ENCODE measurements at places on chromosomes 13 and 19.

GRCh38 chr13:95754069-95754468 lies 77.1 kb downstream of the DNAJC3 start:
- DNase-seq = no peak

DNA sequence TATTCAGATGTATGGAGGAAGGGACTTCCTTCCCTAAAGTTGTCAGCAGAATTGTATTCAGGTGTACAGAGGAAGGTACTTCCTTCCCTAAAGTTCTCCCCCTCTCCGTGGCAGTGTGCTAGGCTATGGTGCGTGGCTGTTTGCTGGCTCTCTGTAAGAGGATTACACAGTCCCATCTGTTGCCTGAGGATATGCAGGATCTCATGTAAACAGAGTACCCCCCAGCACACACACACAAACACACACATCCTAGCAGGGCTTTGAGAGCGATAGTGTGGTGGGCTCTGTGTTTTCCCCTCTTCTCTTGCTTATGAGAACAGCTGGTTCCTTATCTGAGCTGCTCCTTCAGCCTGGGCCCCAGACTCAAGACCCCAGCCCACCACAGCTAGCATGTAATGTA lies 10.3 kb downstream of the NEK5 start:
- DNase-seq = no peak

GRCh38 chr19:16095071-16095571 lies 16.6 kb upstream of the RAB8A start:
- DNase-seq = no peak

DNA sequence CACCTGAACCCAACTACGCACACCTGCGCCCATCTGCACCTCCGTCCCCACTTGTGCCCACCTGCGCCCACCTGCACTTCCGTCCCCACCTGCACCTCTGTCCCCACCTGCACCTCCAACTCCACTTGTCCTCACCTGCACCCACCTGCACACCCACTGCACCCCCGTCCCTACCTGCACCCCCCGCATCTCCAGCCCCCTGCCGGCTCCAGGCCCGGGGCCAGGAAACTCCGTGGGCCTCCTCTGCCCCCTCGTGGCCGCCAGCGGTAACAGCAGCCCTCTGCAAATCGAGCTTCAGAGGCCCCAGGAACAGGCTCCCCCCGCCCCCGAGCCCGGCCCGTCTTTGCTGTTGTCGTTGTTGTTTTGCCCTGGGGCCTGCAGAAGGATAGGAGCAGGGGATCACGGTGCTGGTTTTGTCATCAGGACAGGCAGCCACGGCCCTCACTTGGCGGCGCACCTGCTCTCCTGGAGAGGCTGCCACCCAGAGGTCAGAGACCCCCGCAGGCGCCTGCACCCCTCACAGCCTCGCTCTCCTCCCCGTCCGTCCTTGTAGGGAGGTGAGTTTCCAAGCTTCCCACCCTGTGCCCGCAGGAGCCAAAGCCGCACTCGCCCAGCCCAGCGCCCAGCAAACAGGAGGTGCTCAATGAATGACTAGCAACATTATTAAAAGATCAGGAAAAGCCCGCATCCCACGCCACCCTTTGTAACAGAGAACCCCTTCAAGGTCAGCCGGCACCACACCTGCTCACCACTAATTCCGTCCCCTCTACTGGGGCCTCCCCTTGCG lies 65.4 kb downstream of the GNG7 start:
- DNase-seq = no peak

DNA sequence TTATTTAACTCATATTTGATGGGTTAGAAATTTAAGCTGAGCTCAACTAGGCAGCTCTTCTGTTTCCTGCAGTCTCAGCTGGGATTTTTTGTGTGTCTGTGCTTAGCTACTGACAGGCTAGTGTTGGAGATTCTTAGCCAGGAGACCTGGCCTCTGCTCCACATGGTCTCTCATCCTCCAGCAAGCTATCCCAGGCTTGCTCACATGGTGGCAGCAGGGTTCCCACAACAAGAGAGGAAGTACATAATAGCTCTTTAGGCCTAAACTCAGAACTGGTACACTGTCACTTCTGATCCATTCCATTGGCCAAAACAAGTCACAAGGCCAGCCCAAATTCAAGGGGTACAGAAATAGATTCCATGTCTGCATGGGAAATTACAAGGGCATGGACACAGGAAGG lies 406.2 kb downstream of the SUCLA2 start:
- DNase-seq = no peak

GRCh38 chr13:92821324-92821723 lies 405.3 kb upstream of the GPC6 start:
- DNase-seq = no peak

GRCh38 chr13:38871275-38871674 lies 119.4 kb downstream of the STOML3 start:
- DNase-seq = no peak

DNA sequence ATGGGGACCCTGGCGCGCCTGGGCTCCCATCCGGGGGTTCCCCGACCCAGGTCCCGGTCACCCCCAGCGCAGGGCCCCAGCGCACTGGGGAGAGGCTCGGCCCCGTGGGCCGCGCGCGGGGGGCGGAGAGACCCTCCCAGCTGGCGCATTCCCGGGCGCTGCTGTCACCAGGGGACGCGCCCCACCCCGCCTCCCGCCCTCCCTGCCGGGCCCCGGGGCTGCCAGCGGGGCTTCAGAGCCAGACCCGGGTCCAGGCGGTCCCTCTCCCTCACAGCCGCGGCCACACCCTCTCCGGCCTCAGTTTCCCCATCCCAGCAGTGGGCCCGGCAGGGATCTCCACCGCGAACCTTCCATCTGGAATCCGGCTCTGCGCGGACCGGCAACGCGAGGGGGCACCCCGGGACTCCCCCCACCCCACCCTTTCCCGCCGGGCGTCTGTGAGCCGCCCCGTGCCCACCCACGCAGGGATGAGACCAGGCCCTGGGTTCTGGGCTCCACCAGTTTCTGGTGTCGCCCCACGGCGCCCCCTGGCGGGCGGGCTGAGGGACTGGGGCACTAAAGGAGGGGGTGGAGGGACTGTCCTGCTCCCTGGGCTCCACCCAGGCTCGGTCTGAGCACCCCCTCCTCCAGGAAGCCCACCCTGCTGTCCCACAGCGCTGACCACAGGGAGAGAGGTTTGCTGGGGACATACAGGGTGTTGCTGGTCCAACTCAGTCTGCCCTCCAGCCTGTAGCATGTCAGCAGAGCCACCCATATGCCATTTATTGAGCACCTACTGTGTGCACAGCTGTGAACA lies 878 bp upstream of the ADAMTSL5 start:
- DNase-seq = no peak

DNA sequence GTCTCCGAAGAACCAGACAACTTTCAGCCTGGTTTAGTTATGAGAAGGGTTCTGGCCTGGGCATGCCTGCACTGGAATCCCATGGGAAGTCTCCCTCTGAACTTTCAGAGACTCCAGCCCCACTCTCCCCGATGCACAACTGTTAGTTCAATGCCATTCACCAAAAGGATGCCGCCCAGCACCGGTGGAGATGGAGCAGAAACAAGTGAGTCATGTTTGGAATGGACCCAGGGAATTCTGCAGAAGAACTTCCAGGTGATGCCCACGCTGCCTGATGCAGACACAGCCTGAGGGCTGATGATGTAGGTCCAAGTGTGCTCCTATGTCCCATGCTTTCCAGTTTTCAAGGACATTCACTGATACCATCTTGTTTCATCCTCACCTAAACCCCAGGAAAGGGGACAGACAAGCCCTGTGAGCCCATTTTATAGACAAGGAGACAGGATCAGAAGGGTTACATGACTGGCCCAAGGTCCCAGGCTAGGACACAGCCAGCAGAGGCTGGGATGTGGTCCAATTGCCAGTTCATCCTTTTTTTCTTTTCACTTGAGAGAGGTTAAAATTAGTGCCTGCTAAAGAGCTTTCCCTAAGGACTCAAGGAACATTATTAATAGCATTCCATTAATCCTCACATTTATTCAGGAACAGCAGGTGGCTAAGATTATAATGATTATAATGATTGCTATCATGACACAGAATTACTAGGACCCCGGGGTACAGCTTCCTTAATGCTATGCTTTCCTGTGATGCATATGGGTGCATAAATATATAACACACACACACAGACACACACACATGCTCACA lies 39.5 kb downstream of the SIAH3 start:
- DNase-seq = no peak

DNA sequence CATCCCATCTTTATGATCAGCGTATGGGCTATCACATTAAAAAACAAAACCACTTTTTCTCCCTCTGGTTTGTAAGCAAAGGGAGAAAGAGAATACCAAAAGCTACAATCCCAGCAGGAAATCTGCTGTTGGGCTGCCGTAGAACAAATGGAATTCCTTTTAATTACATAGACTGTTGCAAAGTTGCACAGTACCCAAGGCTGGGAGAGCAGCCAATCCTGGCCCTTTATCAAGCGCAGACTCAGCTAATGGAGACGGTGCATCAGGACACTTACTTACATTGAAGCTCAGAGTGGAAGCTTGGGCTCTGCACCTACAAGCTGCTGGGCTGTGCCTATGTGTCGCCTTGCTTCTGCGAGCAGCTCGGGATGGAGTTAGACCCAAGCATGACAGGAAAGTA lies 15.2 kb downstream of the CCNA1 start:
- no peak for DNase-seq

DNA sequence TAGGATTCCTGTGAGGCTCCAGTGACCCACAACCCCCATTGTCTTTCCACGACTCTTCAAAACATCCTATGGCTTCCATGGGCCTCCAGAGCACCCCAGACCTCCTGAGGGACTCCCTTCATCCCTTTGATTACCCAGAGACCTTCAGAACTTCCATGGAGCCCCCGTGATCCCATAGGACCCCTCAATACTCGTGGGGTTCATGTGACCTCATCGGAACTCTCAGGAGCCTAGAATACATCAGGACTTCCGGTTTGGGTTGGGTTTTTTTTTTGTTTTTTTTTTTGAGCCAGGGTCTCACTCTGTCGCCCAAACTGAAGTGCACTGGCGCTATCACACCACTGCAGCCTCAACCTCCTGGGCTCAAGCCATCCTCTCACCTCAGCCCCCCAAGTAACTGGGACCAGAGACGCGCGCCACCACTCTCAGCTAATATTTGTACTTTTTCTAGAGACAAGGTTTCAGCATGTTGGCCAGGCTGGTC lies 774 bp downstream of the ALDH16A1 start:
- DNase-seq = no peak

DNA sequence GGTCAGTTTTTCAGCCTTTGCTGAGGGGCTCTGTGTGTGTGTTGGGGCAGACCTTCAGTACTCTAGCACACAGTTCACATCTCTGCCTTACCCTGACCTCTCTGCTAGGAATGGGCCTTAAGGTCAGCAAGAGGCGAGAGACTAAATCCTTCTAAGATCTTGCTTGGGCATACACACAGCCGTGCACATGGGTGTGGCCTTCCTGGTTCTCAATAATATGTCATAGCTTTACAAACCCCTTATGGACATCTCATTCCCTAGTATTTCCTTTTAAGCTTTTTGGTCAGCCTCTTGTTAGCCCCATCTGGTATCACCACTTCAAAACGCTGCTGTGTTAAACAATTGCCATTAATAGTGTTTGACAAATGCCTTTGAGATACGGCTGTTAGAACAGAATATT lies 69.4 kb upstream of the SPATA13 start:
- no peak for DNase-seq

DNA sequence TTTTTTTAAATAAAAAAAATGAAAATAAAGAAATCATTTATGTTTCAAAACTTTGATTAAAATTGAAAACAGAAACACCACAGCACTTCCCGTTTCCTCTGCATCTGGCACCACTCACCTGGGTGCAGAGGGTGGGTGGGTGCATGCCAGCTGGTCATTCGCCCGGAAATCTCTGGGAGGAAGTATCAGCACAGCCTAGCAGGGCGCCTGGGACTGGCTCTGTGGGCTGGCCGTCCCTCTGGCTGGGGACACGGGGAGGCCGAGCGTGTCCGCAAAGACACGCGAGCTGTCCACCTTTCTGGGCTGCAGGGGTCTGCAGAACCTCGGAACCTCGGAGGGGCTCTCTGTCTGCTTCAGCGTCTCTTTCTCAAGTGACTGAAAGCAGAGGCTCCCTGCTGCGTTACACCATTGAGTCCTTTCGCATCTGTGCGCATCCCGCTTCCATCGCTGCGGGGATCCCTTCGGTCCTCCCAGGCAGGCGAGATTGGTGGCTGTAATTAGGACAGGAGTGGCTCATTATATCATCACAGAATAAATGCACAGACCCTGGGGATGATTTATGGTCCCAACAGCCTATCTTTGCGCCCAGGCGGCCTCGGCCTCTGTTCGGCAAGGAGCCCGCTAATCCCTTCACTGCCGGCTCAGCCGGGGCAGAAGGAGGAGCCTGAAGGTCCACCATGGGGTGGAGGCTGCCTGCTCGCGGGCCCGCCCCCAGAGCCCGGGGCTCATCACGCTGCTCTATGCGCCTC lies 17.2 kb downstream of the CRTC1 start:
- DNase-seq = no peak

GRCh38 chr13:55728247-55728646 lies 1412.5 kb upstream of the PRR20A start:
- no peak for DNase-seq

DNA sequence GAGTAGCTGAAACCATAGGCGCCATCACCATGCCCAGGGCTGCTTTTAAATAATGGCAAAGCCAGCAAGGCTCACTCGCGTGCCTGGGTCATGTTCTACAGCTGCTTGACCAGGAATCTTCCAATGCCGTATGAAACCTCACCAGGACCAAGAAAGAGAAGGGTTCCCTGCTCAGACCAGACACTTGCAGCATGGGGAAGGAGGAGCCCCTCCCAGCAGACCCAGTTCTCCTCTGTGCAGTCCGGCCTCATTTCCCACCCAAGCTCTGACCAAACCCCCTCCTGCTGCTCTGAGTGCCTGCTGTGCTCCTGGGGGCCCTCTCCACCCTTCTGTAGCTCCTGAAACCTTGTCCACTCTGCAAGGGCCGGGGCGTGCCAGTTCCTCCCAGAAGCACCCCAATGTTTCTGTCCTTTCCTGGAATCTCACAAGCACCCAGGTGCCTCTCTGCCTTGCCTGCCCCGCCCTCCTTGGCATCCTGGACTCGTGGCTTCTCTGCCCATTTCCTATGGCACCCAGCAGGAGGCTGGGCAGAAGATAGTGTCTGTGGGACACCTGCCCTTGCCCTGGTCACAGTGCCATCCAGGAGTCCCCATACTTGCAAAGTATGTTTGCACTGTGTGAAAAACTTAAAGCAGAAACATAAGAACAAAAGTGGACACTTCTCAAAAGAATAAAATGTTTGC lies 6.8 kb upstream of the SLC7A9 start:
- no peak for DNase-seq

DNA sequence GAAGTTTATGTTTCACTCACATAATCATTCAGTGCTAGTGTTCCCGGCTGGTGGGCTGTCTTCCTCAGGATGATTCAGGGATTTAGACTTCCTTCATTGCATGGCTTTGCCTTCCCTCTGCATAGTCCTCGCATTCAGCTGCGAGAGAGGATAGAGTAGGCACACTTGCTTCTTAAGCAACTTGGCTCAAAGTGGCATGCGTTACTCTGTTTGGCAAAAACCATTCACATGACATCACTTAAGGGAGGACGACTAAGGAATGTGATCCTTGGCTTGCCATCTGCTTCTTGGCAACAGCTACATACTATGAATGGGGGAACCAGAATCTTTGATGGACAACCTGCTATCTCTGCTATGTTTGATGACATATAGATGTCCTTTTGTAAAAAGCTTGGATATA lies 359.3 kb downstream of the TDRD3 start:
- no peak for DNase-seq
